EL (cell line): ENCODE measurements at places on chromosomes 5 and 9.

GRCh38 chr5:82925061-82925411 lies 152.2 kb downstream of the TMEM167A start:
- no peak for DNase-seq

DNA sequence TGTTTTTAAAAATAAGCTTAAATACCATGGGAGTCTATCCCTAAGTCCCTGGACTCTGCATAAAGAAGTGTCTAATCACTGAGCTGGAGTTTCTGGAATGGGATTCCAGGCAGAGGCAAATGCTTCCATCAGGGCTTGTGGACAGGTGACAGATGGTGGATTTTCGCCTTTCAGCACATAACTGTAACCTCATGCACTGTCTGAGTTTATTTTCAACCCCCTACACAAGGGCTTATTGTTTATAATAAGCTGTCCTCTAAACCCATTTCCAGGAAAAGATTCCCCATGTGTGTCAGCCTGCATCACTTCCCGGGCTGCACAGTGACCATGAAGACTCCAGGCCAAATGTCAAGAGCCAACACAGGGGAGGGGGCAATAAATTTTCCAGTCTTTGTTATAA lies 264.0 kb downstream of the PIK3R1 start:
- no peak for DNase-seq

DNA sequence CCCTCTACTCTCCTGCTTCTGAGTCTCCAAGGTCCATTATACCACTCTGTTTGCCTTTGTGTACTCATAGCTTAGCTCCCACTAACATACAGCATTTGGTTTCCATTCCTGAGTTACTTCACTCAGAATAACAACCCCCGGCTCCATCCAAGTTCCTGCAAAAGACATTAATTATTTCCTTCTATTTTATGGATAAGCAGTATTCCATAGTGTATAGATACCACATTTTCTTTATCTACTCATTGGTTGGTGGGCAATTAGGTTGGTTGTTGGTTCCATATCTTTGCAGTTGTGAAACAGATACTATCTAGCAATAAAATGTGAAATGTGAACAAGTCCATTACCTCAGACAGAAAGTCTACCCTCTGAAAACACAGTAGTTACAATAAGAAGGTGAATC lies 110.3 kb downstream of the DOCK8 start:
- DNase-seq: no peak

- DNase-seq: no peak
Observed at GRCh38 chr5:175750511-175750931, 92.7 kb downstream of the HRH2 start.

DNA sequence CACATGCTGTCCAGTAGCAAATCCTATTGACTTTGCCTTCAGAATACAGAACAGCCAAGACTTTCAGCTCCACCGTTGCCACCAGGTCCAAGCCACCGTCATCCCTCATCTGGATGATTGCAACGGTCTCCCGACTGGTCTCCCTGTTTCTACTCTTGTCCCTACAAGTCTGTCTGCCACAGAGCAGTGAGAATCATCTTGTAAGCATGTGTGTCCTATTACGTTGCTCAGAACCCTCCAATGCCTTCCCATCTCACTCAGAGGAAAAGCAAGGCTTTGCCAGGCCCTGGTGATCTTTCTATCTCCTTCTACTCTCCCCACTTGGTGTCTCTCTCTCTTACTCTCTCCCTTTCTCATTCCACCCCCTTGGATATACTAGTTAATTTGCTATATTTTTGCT lies 76.7 kb upstream of the GDNF start:
- no peak for DNase-seq

GRCh38 chr5:30100148-30100713 lies 1093.3 kb upstream of the CDH6 start:
- no peak for DNase-seq

DNA sequence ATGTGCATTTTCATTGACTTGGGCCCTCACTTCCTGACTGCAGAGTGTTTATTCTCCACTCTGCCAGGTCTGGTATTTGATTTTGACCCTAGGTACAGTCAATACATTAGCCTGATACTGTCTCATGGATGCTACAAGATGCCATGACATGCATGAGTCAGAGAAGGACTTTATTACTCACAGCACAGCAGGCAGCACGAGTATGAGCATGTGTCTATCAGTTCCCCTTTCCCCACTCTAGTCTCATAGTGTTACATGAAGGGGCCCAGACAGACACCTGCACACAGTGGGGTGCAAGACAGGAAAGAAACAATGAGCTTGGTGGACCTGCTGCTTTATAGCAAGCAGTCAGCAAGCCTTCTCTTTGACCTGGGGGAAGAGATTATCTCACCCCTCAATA lies 19.6 kb downstream of the ITGA2 start:
- peak; percentile 77 for DNase-seq

DNA sequence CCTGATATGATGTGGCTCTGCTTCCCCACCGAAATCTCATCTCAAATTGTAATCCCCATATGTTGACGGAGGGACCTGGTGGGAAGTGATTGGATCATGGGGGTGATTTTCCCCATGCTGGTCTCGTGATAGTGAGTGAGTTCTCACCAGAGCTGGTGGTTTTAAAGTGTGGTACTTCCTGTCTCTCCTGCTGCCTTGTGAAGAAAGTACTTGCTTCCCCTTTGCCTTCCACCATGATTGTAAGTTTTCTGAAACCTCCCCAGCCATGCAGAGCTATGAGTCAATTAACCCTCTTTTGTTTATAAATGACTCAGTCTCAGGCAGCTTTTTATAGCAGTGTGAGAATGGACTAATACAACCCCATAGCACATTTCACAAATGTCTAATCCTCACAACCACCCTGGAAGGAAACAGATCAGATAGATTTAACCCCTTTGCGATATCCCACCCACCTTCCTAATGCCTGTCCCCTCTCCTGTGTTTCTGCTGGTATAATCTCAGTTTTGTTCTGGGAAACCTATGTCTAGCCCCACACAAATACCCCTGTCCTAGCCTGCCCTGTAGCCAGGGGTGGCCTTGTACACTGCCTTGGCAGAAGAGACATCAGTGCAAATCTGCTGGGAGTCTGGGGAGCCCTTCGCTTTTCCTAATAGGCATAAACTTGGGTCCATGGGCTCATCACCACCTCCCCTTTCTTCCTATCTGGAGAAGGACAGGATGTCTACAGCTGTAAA lies 157.0 kb upstream of the RAI14 start:
- peak; percentile 86 for DNase-seq

DNA sequence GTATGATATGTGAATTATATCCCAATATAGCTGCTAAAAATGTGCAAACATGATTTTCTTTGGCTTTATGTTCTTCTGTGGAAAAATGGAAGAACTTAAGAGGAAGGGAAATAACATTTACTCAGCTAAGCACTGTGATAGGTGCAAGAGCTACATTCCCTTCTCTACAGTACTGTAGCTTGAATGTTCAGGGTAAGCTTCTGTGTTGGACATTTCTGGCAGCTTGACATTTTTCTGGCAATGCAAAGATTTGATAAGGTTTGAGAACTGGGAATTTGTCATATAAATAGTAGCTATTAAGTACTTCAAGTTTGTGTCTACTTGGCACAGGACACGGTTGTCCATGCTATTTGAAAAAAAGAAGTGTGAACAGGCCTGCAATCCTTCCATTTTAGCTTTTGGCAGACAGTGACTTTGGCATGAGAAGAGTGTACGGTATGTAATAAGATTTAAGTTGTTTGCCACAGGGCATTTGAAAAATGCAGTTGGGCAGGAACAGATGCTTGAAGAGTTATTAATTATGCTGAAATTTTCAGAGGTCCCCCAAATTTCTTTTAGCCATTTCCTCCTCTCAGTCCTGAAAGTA lies 77.6 kb downstream of the KIF4B start:
- peak; percentile 60 for DNase-seq

GRCh38 chr9:131478421-131478868 lies 24.3 kb upstream of the POMT1 start:
- peak; percentile 35 for DNase-seq

- DNase-seq: no peak
Observed at GRCh38 chr9:120698766-120699165, 15.5 kb downstream of the MEGF9 start.

DNA sequence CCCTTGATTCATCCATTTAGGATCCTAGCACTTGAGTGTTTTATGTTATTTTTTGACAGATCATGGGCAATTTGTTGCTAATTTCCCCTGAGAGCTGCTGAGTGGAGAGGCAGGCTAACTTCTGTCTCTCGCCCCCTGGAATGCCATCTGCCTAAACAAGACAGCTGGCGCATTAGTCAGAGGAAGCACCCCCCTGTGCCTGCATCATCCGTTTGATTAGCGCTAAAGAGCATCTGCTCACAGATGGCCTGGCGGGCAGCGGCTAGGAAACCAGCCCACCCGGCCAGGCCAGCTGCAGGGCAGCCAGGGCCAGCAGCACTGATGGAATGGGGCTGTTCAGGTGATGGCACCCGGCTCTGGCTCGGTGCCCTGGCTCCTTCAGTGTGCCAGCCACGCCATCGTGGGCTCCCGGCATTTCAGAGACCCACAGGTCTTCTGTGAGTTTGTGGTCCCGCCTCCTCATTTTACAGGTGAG lies 22.9 kb upstream of the ASS1 start:
- DNase-seq: peak; percentile 88
